ENCODE measurements at places on chromosomes 5 and 9. TPM values are rescaled to one million over a fixed set of nuclear protein-coding genes. Genes with fewer than 3 reads are reported as not detected.

Gene PTPRD
- total RNA-seq, result 0.35 TPM

Gene PCDHA4
- total RNA-seq, result 1.8 TPM

Gene C5orf63
- 3.7 TPM for total RNA-seq

Gene SPARC
- total RNA-seq, result 17.8 TPM

Gene GABRA6
- total RNA-seq, result not detected

Gene NAA35
- total RNA-seq, result 25.3 TPM

Gene SOX30
- total RNA-seq, result not detected

Measured in A549 treated with AZD2906 at 1 μM for 4 hours (cell line).